ENCODE measurements at places on chromosomes 3 and 15. TPM values are rescaled to one million over a fixed set of nuclear protein-coding genes. Genes with fewer than 3 reads are reported as not detected.

CLEC3B gene
- 0.41 TPM for total RNA-seq

GRCh38 chr3:138914870-138915502 lies 32.0 kb downstream of the FOXL2 start:
- peak overlapping the region; percentile 90 for H3K4me3 ChIP-seq
- no peaks in the 10 kb centered on the region for H3K36me3 ChIP-seq
- no peak for DNase-seq
- H3K27ac ChIP-seq = peak overlapping the region; percentile 84
- H3K27me3 ChIP-seq = peaks cover 1% of the 10 kb centered on the region

GRCh38 chr15:89801471-89802195 lies 13.0 kb downstream of the ANPEP start:
- H3K36me3 ChIP-seq = peaks cover 73% of the 10 kb centered on the region
- no peak for DNase-seq
- H3K4me1 ChIP-seq = no peaks in the 10 kb centered on the region
- H3K27me3 ChIP-seq = peaks cover 14% of the 10 kb centered on the region
- H3K4me3 ChIP-seq = no peak overlapping the region

DNA sequence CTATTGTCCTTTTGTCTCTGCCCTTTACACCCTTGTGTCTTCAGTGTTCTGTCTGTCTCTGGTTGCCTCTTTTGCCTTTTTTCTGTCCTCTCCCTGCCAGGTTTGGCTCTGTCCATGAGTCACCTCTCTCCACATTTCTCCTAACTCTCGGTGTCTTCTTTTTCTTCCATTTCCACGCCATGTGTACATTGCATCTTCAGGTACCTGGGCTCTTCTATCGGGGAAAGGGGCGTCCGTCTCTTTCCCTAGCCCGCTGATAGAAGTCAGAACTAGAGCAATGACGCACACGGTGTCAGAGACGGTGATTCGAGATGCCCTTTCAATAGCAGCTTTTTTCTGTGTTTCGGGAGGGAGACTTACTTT lies 641 bp downstream of the OPA1 start:
- H3K4me1 ChIP-seq = peaks cover 21% of the 10 kb centered on the region
- H3K27me3 ChIP-seq = peaks cover 5% of the 10 kb centered on the region
- H3K36me3 ChIP-seq = peaks cover 6% of the 10 kb centered on the region
- H3K4me3 ChIP-seq = peak overlapping the region; percentile 100
- DNase-seq = no peak
- H3K27ac ChIP-seq = peak overlapping the region; percentile 96
